ENCODE measurements at places on chromosomes 6 and 20.

GRCh38 chr6:129596522-129596921, 113.5 kb downstream of the ARHGAP18 start:
- no peak overlapping the region for H3K27ac ChIP-seq
- DNase-seq: no peak
- no peak overlapping the region for H3K4me3 ChIP-seq
- no peaks in the 10 kb centered on the region for H3K36me3 ChIP-seq
- H3K4me1 ChIP-seq: peaks cover 3% of the 10 kb centered on the region
- no peaks in the 10 kb centered on the region for H3K27me3 ChIP-seq

- no peaks in the 10 kb centered on the region for H3K27me3 ChIP-seq
- no peak overlapping the region for H3K27ac ChIP-seq
- H3K36me3 ChIP-seq: no peaks in the 10 kb centered on the region
- no peaks in the 10 kb centered on the region for H3K4me1 ChIP-seq
Observed at GRCh38 chr6:95543798-95544197, 33.5 kb upstream of the MANEA start.

DNA sequence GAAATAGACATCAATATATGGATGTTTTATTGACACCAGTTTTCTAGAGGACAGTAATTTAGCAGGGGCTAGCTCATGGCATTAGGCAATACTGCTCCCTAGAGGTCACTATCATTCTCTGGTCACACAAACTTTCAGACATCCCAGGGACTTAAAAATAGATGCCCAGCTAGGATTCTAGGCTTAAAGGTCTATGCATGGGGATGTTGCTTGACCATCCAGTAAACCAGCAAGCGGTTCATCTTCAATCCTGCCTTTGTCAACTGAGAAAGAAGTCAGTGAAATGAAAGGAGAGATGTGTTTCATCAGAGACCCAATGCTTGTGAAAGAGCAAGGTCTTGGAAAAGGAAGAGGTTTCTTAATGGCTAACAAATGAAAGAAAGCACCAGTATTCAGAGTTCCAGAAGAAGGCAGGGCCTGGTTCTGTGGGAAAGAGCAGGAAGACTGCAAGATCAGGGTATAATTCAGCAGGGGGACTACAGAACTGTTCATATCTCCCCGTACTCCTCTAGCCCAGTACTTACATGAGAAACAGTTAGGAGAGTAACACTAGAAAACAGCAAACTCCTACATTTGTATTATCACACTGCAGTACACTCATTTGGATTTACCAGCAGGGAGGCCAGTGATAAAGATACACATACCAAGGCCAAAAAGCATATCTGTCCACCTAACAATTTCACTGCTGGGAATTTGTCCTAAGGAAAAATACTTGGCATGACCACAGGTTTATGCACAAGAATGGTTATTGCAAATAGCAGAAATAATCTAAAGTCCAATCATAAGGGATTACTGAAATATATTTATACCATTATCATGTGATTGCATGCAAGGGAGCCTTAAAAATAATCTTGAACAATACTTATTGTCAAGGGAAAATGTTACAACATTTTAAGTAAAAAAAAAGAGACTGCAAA, 151.4 kb upstream of the LAMA2 start:
- no peaks in the 10 kb centered on the region for H3K4me1 ChIP-seq
- no peak for DNase-seq
- H3K27ac ChIP-seq: no peak overlapping the region
- H3K36me3 ChIP-seq: no peaks in the 10 kb centered on the region
- no peak overlapping the region for H3K4me3 ChIP-seq

- H3K36me3 ChIP-seq: peaks cover 24% of the 10 kb centered on the region
- peak; percentile 91 for DNase-seq
- H3K4me3 ChIP-seq: peak within 1 kb of the TSS; percentile 48
- H3K4me1 ChIP-seq: peaks cover 26% of the 10 kb centered on the region
- peak within 1 kb of the TSS; percentile 70 for H3K27ac ChIP-seq
- H3K27me3 ChIP-seq: no peaks in the 10 kb centered on the region
Observed at GRCh38 chr6:131627724-131628682, at the start of gene MED23. Gene MED23, minus strand, starts transcription at chr6:131628242. Its CDS starts 193 bp downstream, at chr6:131628049.

- peaks cover 13% of the 10 kb centered on the region for H3K4me1 ChIP-seq
- H3K4me3 ChIP-seq: no peak overlapping the region
- H3K27ac ChIP-seq: no peak overlapping the region
- DNase-seq: no peak
- H3K27me3 ChIP-seq: no peaks in the 10 kb centered on the region
Observed at GRCh38 chr6:110366256-110366655, 8.1 kb upstream of the METTL24 start.

- no peak overlapping the region for H3K4me3 ChIP-seq
- H3K36me3 ChIP-seq: no peaks in the 10 kb centered on the region
- H3K4me1 ChIP-seq: no peaks in the 10 kb centered on the region
- DNase-seq: no peak
Observed at GRCh38 chr6:80742481-80742880, 636.0 kb downstream of the BCKDHB start.

All from CD4-positive, alpha-beta memory T cell (primary cell).